Neural progenitor cell (in vitro differentiated cells): ENCODE measurements at places on chromosomes 6 and 20.

DNA sequence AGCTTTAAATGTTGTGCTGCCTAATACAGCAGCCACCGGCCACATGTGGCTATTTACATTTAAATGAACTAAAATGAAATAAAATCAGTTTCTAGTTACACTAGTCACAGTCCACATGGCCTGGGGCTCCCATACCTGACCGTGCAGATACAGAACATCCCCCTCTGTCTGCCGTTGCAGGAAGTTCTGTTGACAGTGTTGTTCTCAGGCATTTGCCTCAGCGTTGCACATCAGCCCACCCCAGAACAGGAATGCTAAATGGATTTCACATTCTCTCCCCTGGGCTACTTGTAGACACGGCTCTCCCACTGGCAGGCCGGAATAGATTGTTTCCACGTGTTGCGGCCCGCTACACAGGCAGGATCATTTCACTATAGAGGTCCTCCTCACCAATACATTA is 26.3 kb downstream of the JAG1 start:
- no peaks in the 10 kb centered on the region for H3K27me3 ChIP-seq
- H3K4me1 ChIP-seq = peaks cover 33% of the 10 kb centered on the region
- peaks cover 6% of the 10 kb centered on the region for H3K36me3 ChIP-seq
- no peak overlapping the region for H3K27ac ChIP-seq

- peak overlapping the region; percentile 76 for H3K4me3 ChIP-seq
- H3K4me1 ChIP-seq = peaks cover 31% of the 10 kb centered on the region
- no peaks in the 10 kb centered on the region for H3K27me3 ChIP-seq
Measured at GRCh38 chr6:21595285-21596144, 2.0 kb downstream of the SOX4 start.

GRCh38 chr6:39517756-39518155 is 195.3 kb upstream of the KCNK16 start:
- DNase-seq = no peak
- no peak overlapping the region for H3K27ac ChIP-seq
- no peaks in the 10 kb centered on the region for H3K36me3 ChIP-seq
- H3K27me3 ChIP-seq = no peaks in the 10 kb centered on the region
- H3K4me1 ChIP-seq = no peaks in the 10 kb centered on the region

DNA sequence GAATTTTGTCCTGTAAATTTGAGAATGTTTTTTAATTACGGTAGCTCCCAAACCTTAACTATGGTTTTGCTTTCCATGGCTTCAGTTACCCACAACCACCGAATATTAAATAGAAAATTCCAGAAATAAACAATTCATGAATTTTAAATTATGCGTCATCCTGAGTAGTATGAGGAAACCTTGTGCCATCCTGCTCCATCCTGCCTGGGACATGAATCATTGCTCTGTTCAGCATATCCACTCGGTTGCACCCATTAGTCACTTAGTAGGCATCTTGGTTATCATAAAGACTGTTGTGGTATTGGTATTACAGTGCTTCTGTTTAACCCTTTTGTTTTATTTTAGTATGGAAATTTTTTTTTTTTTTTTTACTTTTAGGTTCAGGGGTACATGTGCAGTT is 39.7 kb downstream of the KCNS1 start:
- no peak overlapping the region for H3K4me3 ChIP-seq
- no peaks in the 10 kb centered on the region for H3K36me3 ChIP-seq
- DNase-seq = no peak
- H3K27me3 ChIP-seq = no peaks in the 10 kb centered on the region

- no peaks in the 10 kb centered on the region for H3K36me3 ChIP-seq
- no peaks in the 10 kb centered on the region for H3K27me3 ChIP-seq
- DNase-seq = no peak
- no peaks in the 10 kb centered on the region for H3K4me1 ChIP-seq
Measured at GRCh38 chr6:6659600-6660327, 71.2 kb downstream of the LY86 start.
